RCC 7860 (cell line): ENCODE measurements at places on chromosomes 6 and 20.

- no peak for DNase-seq
Measured at GRCh38 chr6:148830614-148831013, 83.8 kb downstream of the UST start.

DNA sequence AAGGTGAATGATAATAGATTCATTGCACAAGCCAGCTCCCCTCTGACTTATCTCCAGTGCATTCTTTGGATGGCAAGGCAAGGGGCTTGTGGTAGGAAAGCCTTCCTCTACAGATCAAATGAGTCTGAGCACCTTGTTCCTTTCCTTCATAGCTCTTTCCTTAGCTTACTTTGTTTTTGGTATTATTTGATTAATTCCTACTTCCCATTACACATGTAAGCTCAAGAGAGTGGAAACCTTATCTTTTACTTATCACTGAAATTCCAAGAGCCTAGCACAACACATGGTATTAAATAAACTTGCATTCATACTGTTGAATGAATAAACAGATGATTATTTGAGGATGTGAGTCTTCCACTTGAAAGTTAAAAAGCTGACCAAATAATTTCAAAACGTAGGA, 41.7 kb downstream of the FRK start:
- DNase-seq: no peak

- DNase-seq: no peak
Measured at GRCh38 chr6:52304983-52305390, 20.4 kb upstream of the MCM3 start.

- DNase-seq: no peak
Measured at GRCh38 chr6:75201901-75202672, 3.8 kb downstream of the COL12A1 start.

- DNase-seq: no peak
Measured at GRCh38 chr6:154379585-154379984, 23.0 kb upstream of the IPCEF1 start.

DNA sequence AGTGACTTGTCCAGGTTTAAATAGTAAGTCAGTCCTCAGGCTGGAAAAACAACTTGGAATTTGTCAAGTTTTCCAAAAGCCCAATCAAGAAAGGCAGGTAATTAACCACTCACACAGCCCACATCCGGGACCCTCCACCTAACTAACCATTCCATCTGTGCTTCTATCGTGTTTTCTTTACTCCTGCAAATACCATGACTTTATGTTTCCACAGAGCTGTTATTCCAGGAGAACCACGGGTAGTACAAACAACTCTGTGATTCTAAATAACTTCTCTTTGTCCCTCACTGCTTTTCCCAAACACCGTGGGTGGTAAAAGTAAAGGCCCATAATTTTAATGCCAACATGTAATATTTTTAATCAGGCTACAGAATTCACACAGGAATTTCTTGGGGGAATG, 49.6 kb upstream of the NT5E start:
- no peak for DNase-seq

DNA sequence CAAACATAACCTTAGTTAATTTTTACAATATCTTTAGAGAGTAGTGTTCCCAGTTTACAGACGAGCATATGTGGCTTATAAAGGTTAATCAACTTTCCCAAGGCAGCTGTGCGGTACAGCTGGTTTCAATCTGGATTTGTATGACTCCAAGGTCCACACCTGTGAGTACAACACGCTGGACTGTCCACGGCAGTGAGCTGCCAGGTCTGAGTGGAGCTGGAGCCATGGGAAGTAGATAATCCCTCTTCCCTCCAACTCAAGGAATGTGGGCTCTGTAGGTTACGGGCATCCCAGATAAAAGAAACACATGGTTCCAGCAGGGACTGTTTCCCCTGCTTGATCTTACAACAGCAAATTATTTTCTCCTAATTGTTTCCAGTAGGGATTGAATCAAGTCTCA, 102.2 kb downstream of the SOD2 start:
- no peak for DNase-seq

DNA sequence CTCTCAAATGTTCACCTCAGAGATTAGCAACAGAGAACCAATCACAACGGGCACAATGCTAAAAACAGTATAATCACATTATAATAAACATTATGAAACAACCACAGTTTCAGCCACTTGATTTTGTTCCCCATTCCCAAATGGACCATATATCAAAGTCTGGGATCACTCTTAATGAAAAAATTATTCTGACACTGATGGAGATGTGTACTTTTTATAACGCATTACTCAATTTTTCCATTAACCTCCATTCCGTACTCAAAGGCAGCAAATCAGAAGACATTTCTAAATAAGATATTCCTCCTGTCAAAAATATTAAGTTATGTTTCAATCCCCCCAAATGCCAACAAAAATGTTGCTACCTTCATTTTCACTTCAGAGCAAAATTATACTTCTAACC, 2.8 kb downstream of the CPNE1 start:
- no peak for DNase-seq

- no peak for DNase-seq
Measured at GRCh38 chr6:152954443-152954842, 28.4 kb downstream of the FBXO5 start.

GRCh38 chr6:95847061-95847460, 168.7 kb upstream of the FUT9 start:
- no peak for DNase-seq

DNA sequence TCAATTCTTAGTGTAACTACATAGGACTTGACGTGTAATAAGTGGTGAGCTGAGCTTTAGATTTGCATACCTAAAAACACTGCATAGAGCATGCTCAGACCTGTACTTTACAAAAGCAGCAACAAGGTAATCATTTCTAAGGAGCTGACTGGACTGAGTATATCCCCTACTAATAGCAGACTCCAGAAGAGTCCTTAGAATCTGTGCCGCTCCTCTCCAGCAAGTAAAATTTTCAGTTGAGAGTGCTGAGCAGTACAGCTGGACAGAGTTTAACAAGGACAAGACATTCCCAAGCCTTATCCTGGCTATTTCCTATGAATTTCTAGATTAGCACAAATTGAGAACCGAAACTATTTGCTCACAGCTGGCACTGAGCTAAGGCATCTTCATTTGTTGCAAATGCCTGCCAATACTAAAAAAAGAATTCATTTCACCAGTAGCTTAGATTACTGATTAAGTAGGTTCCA, 26.1 kb upstream of the KLHL31 start:
- DNase-seq: no peak
